T-cell (primary cell): ENCODE measurements at places on chromosomes 5 and 9.

DNA sequence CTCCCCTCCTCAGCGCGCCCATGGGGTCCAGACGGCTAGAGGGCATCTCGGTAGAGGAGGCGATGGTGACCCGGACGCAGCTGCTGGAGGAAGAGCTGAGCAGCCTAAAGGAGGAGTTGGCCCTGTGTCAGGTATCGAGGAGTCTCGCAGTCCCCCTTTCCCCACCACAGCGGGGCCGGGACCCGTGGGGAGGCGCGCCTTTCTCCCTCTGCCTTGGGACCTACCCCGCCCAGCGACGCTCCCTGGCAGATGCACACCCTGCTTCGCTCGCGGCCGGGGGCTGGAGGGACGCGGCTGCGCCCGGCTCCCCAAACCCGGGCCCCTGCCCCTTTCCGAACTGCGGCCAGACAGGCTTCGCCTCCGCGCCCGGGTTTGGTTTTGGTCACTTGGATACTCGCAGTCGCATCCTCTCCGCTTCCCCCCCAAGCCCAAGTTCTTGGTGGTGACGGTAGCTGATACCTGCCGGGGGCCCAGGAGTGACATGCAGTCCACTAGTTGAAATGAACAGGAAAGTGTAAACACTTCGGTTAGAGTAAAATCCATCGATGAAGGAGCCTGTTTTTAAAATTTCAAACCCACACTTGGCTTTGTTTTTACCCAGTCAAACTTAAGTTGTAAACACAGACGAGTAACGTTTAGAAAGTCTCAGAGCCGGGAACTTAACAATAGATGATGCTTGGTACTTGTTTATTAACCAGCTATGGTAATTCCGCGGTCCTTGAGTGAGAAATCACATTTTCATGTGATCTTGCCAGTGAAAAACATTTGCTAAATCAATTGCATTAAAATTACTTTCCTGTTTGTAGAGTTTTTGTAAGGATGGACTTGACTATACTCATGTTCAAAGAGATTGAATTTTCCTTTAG lies 688 bp downstream of the CNTLN start:
- no peak for DNase-seq
- H3K4me1 ChIP-seq = peaks cover 8% of the 10 kb centered on the region
- H3K36me3 ChIP-seq = no peaks in the 10 kb centered on the region
- H3K27me3 ChIP-seq = no peaks in the 10 kb centered on the region

DNA sequence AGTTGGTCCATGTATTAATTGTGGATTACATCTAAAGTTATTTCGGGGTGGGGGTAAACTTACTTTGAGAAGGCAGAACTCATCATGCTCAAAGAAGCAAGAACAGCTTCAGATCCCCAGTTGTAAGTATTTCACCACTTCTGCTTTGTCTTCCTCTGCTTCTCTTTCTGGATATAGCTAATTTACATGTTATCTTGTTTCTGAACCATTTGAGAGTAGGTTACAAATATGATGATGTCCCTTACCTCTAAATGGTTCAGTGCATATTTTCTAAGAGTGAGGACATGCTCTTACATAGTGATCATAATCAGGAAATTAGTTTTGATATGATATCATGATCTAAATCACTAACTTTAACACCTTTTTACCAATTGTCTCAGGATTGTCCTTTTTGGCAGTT lies 11.9 kb downstream of the TRIO start:
- no peak overlapping the region for H3K27ac ChIP-seq
- peaks cover 13% of the 10 kb centered on the region for H3K27me3 ChIP-seq
- no peak overlapping the region for H3K4me3 ChIP-seq
- no peaks in the 10 kb centered on the region for H3K36me3 ChIP-seq
- no peaks in the 10 kb centered on the region for H3K4me1 ChIP-seq

DNA sequence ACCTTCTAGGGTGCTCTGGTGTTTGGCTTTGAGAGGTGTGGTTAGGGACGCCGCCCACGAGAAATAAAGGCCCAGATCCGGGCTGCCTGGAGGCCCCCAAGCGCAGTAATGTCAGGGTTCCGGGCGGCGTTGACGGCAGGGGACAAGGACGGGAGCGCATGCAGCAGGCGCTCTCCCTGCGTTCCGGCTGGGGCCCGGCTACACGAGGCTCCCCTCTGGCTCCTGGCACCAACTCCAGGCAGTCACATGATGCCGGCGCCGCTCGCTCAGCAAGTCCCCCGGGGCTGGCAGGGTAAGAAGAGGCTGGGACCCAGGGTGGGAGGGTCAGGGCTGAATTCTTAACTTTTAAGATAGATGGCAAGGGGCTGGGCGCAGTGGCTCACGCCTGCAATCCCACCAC lies 28.1 kb downstream of the UBTD2 start:
- no peaks in the 10 kb centered on the region for H3K36me3 ChIP-seq
- DNase-seq = no peak
- no peaks in the 10 kb centered on the region for H3K4me1 ChIP-seq
- H3K4me3 ChIP-seq = no peak overlapping the region
- H3K27ac ChIP-seq = no peak overlapping the region

DNA sequence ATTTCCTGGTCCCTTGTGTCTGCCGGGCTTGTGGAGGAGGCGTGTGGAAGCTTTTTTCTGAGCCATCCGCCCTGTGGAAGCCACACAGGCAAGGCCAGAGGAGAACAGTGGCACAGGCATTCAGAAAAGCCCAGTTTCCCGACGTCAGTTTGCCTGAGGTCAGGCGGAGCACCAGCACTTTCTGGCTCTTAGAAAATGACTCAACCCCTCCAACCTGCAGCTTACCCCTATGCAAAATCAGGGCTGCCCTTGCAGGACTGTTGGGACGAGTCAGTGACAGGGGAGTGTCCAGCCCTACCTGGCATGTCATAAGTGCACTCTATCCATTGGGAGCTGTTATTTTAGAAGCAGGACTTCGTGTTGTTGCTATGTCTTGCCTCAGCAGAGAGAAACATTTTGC lies 216.0 kb downstream of the NR3C1 start:
- H3K4me3 ChIP-seq = no peak overlapping the region
- no peak overlapping the region for H3K27ac ChIP-seq
- DNase-seq = no peak
- H3K27me3 ChIP-seq = no peaks in the 10 kb centered on the region
- no peaks in the 10 kb centered on the region for H3K36me3 ChIP-seq

GRCh38 chr5:17431272-17432050 lies 66.6 kb upstream of the TAF11L2 start:
- DNase-seq = no peak
- H3K4me1 ChIP-seq = no peaks in the 10 kb centered on the region
- no peaks in the 10 kb centered on the region for H3K36me3 ChIP-seq
- no peaks in the 10 kb centered on the region for H3K27me3 ChIP-seq

GRCh38 chr9:114484215-114484853 lies 20.9 kb downstream of the WHRN start:
- no peak overlapping the region for H3K27ac ChIP-seq
- DNase-seq = no peak
- no peaks in the 10 kb centered on the region for H3K36me3 ChIP-seq
- no peak overlapping the region for H3K4me3 ChIP-seq
- no peaks in the 10 kb centered on the region for H3K4me1 ChIP-seq
- no peaks in the 10 kb centered on the region for H3K27me3 ChIP-seq

DNA sequence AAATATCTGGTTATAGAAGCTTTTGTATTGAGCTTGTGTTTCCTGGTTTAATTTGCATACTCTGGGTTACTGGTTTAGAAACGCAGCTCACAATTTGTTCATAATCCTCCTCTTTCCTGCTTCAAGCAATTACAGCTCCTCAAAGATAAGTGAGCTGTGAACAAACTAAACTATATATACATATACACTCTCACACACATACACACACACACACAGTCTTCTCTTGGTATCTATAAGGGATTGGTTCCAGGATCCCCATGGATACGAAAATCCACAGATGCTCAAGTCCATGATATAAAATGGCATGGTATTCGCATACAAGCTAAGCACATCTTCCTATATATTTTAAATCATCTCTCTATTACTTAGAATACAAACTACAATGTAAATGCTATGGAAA lies 510.9 kb upstream of the CDH18 start:
- no peaks in the 10 kb centered on the region for H3K4me1 ChIP-seq
- no peaks in the 10 kb centered on the region for H3K27me3 ChIP-seq
- H3K27ac ChIP-seq = no peak overlapping the region
- DNase-seq = no peak

DNA sequence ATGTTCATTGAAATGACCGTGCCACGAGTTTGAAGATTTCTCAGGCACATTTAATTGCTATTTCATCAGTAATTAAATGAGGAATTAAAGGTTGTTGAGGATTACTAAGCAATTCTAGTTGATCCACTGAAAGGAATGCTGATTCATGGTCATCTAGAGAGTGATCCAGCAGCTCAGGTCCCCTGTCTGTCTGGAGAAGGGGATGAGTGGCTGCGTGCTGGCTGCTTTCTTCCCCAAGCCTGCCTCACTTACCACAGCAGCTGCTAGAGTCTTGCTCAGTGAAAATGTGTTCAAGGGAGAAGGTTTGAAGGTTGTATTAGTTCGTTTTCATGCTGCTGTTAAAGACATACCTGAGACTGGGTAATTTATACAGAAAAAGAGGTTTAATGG lies 7.8 kb upstream of the TGFBI start:
- H3K27me3 ChIP-seq = no peaks in the 10 kb centered on the region
- no peak overlapping the region for H3K27ac ChIP-seq
- no peaks in the 10 kb centered on the region for H3K36me3 ChIP-seq

GRCh38 chr5:80326468-80326867 lies 6.7 kb downstream of the SPZ1 start:
- no peak for DNase-seq
- H3K4me3 ChIP-seq = no peak overlapping the region
- no peaks in the 10 kb centered on the region for H3K36me3 ChIP-seq
- no peak overlapping the region for H3K27ac ChIP-seq
- H3K27me3 ChIP-seq = no peaks in the 10 kb centered on the region

- peaks cover 36% of the 10 kb centered on the region for H3K4me1 ChIP-seq
- no peaks in the 10 kb centered on the region for H3K36me3 ChIP-seq
- no peak for DNase-seq
- no peak overlapping the region for H3K27ac ChIP-seq
- H3K4me3 ChIP-seq = no peak overlapping the region
- H3K27me3 ChIP-seq = no peaks in the 10 kb centered on the region
Observed at GRCh38 chr9:111913159-111913558, 16.5 kb downstream of the UGCG start.

DNA sequence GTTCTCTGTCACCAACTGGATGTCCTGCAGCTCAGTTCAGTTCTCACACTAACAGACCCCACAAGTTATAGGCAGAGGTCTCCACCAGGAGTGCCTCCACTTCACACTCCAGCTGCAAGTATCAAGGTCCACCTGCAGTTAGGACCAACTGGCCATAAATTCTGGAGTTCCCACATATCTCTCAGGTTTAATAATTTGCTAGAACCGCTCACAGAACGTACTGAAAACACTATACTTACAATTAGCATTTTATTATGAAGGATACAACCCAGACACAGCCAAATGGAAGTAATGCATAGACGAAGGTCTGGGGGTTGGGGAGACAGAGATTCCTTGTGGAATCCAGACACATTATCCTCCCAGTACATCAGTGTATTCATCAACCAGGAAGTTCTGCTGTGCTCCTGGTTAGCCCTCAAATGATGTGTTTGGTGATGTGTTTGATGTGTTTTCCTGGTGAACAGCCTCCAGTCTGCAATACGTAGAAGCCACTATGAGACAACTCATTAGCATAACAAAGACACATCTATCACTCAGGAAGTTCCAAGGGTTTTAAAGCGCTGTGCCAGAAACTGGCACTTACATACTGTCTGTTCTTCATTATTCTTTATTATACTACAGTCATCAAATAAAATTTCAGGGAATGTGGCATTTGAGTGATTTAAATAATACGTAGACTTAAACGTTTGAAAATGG lies 25.4 kb downstream of the OGN start:
- DNase-seq = no peak
- no peak overlapping the region for H3K27ac ChIP-seq
- no peak overlapping the region for H3K4me3 ChIP-seq
- H3K4me1 ChIP-seq = peaks cover 7% of the 10 kb centered on the region
- no peaks in the 10 kb centered on the region for H3K27me3 ChIP-seq

DNA sequence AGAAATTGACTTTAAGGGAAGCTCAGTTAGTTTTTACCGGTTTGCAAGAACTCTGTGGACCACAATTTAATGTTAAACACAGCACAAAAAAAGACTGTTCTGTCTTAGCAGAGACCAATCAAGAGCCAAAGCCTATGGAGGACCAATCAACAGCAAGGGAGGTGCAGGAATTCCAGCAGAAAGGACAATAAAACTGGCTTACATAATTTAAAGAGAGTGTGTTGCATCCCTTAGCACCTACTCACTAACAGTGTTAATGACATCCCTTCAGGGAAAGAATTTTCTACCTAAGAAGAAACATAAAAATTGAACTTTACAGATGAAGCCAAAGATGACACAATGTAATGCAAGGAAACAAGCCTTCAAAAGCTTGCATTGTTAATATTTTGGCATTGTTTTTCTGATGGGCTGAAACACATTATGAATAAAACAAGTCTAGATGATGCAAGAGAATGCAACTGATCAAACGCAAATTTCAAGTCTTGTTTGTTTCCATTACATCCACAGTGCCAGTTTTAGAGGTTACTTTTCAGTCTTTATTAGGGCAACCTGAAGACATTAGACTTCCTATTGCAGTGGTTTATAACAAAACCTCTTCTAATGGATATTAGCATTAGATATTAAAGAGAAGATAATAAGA lies 111.3 kb upstream of the FST start:
- H3K4me1 ChIP-seq = no peaks in the 10 kb centered on the region
- H3K4me3 ChIP-seq = no peak overlapping the region
- DNase-seq = no peak
- H3K27me3 ChIP-seq = no peaks in the 10 kb centered on the region
- no peak overlapping the region for H3K27ac ChIP-seq
- H3K36me3 ChIP-seq = no peaks in the 10 kb centered on the region

DNA sequence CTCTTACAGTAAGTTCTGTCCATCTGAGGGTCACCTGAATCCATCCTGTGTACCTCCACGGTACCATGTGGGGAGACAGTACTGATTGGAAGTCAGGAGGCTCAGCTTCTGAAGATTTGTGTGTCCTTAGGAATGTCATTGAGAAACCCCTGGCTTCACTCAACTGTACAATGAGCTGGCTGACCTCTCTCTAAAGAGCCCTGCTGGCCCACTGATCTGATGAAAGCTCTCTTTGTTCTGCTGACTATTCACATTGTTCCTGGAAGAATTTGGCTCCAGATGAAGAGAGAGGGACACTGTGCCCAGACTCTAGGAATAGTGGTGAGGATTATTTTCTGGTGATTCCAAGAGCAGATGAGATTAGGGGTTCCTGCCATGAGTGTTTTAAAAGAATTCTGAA lies 141.2 kb downstream of the LURAP1L start:
- H3K27me3 ChIP-seq = no peaks in the 10 kb centered on the region
- no peaks in the 10 kb centered on the region for H3K36me3 ChIP-seq
- no peaks in the 10 kb centered on the region for H3K4me1 ChIP-seq
- DNase-seq = no peak
- no peak overlapping the region for H3K4me3 ChIP-seq

DNA sequence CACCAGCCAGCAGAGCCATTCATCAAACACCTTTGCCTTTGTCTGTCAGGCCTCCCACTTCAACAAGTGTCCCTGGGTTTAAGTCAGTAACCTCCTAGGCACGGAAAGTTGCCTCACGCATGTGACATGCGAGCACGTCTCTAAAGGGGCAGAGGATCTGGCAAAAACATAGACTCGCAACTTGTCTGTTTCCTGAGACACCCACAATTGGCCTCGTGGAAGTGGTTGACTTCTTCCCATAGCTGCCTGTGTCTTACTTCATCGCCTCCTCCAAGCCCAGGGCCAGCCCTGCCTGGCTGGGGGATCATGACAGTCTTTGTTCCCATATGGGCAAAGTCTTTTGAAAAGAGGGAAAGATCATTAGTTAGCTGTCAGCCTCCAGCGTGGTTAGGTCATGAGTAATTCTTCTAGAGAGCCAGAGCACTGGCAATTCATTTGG lies 35.5 kb upstream of the GLRX start:
- no peak overlapping the region for H3K4me3 ChIP-seq
- peaks cover 14% of the 10 kb centered on the region for H3K27me3 ChIP-seq
- no peaks in the 10 kb centered on the region for H3K36me3 ChIP-seq

- H3K27ac ChIP-seq = no peak within 1 kb of the TSS
- peaks cover 7% of the 10 kb centered on the region for H3K4me1 ChIP-seq
- peak within 1 kb of the TSS; percentile 10 for H3K4me3 ChIP-seq
- DNase-seq = no peak
Observed at GRCh38 chr5:90558344-90559192, at the start of gene ADGRV1. TSS of gene ADGRV1 (plus strand) at chr5:90558797. CDS start at chr5:90558896, 99 bp downstream.
